ENCODE measurements at places on chromosomes 1 and 21.
A peak's percentile ranks its signal among the peaks of the same experiment; 100 is the strongest.

DNA sequence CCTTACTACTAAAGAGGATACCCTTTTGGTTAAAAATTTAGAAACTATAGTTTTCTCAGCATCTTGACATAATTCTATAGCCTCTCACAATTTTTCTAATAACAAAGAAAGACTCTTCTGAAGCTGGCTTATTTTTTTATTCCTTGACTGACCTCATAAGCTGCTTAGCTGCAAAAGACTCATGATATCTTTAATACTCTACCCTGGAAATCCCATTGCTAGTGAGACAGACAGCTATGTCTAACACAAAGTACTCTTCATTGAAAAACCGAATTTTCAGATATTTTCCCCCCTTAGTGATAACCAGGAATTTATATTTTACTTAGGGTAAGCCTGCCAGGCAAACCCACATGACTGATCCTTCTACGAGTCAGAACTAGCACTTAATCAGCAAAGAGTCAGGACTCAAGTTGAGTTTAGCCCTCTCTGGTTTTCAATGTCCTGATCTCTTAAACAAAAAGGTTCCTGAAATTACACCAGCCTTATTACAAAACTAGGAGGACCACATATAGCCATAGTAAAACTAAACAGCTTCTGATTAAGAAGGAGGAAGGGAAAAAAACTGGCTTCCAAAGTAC is 56.9 kb downstream of the ENAH start:
- no peak for DNase-seq

- no peak for DNase-seq
Observed at GRCh38 chr1:8205771-8206170, 112.1 kb upstream of the SLC45A1 start.

- DNase-seq = no peak
Observed at GRCh38 chr21:46616050-46616449, 11.2 kb upstream of the S100B start.

GRCh38 chr1:29392486-29393450 is 156.4 kb downstream of the PTPRU start:
- DNase-seq = no peak

GRCh38 chr21:35864039-35864438 is 196.3 kb downstream of the SETD4 start:
- DNase-seq = no peak

- DNase-seq = no peak
Observed at GRCh38 chr1:66439031-66439740, 94.8 kb upstream of the SGIP1 start.

- no peak for DNase-seq
Observed at GRCh38 chr1:102837551-102837950, 270.8 kb downstream of the COL11A1 start.

GRCh38 chr1:20753589-20753988 is 21.1 kb upstream of the SH2D5 start:
- DNase-seq = no peak

DNA sequence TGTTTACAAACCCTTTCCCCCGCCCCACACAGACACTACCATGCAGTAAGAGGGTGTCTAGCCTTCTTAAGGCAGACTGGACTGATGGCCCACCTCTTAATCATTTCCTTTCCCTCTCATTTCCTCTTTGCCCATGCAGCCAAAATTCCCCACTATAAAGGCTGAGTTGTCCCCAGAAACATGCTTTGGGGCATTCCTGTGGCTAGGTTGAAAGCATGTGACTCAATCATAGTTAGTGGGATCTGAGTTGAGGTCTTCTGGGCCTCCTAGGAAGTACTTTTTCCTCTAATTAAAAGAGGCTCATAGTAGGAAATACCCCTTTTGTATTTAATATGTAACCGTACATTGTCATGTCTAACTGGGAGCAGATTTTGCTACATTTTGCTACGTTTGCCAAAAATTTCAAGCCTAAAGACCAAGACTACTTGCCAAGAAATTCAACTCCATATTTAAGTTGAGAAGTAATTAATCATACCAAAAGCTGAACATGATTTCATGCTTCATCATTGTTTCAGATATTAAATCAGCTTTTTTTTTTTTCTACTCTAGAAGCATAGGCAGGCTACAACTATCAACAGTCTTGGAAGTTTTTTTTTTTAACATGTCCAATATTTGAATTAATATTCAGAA is 174.7 kb downstream of the ADGRL4 start:
- no peak for DNase-seq

DNA sequence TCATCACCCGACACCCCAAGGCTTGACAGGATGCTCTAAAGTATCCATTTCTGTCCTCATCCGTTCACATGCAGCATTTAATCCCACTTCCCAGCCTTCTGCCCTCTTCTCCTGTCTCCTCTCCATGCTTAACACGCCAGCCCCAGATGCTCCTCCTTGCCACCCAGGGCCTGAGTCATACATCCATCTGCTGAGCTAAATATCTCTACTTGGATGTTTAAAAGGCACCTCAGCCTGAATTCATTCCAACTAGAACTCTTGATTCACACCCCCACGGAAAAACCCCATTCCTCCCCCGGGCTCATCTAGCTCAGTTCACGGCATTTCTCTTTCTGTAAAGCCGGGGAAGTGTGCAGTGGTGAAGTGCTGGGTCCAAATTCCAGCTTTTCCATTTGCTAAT is 27.7 kb downstream of the TEX35 start:
- no peak for DNase-seq

DNA sequence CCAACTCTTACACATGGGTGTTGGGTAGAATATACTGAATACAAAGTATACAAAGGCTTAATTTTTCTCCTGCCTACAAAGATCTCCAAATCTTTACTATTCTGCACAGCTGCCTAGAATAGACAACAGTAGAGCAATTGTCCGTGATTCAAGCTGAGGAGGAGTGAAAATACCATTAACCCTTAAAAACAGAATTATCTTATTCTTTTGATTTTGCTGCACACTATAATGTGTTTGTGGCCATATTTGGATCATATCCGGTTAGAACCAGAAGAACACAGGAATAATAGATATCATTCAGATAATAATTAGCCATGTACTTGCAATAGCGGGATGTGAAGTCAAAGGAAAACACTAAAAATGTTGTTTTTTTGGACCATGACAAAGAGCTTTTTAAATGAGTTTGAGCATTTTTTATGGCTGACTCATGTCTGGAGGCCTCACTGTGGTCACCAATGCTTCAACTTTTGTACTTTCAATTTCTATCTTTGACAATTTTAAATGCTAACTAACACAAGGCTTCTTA is 197.6 kb upstream of the FOXD3 start:
- no peak for DNase-seq

DNA sequence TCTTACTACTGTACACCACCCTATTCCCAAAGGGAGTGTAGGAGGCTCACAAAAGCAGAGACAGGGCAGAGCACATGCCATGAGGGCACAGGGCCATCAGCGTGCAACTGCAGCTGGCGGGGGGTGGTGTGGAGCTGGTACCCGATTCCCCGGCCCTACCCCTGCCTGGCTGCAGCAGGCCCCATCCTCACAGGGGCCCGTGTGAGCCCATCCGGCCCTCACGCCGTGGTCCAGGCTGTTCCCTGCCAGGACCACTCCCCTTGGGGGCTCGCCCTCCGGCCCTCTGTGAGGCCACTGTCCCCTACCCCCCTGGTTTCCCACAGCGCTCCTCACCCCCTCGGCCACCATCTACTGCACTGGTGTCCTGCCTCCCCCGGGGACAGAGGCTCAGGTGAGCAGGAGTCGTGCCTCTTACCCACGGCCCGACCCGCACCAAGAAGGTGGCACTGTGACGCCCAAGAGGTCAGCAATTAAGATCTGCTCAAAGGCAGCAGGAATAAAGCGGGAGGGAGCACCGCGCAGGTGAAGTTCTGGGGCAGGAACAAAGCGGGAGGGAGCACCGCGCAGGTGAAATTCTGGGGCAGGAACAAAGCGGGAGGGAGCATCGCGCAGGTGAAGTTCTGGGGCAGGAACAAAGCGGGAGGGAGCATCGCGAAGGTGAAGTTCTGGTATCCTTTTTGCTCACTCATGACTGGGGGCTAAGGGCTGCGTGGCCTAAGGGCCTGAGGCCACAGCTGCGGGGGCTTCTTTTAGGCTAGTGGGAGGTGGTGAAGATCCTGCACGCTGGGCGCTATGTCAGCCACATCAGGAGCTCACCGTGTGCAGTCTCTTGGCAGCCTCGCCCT is 3.9 kb downstream of the POFUT2 start:
- no peak for DNase-seq

DNA sequence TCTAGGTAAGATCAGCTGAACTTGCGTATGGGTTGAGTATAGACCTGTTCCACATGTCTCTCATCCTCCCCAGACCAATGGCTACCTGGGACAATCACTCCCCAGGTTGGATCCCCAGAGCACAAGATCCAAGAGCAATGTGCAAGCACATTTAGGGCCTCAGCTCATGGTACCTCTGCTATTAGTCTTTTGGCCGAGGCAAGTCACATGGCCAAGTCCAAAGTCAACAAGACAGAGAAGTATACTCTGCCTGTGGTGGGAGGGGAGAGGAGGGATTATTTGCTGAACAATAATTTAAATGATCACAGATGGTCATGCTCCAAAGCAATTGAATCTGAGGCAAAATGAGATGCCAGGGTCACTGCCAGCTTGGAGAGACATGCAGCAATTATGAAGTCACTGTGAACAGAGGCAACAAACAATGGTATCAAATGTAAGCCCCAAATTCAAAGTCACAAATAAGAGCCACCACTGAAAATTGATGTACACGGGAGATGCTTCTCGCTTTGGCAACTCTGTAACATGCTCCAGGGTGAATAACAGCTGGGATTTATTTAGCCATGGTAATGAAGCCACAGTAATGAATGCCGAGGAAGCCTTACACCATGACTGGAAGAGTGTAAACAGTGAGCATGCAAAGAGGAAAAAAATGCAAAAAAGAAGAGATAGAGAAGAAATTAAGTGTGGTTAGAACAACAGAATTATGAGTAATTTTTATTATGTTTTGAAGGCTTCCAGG is 149.1 kb downstream of the ZNF281 start:
- no peak for DNase-seq

DNA sequence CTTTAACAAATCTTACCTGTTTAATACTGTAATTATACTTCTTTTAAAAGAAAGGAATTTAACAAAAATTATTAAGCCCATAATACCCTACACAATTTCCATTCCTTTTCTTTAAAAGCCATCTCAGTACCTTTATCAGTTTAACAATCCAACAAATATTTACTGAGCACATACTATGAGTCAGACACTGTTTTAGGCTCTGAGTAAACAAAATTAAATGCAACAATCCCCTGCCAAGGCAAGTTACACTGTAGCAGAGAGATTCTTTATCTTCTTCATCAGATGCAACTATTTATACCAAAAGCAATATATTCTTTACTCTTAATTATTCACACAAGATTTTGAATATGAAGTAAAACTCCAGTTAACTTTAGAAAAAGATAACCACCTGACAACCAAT is 12.0 kb downstream of the DENND1B start:
- no peak for DNase-seq

DNA sequence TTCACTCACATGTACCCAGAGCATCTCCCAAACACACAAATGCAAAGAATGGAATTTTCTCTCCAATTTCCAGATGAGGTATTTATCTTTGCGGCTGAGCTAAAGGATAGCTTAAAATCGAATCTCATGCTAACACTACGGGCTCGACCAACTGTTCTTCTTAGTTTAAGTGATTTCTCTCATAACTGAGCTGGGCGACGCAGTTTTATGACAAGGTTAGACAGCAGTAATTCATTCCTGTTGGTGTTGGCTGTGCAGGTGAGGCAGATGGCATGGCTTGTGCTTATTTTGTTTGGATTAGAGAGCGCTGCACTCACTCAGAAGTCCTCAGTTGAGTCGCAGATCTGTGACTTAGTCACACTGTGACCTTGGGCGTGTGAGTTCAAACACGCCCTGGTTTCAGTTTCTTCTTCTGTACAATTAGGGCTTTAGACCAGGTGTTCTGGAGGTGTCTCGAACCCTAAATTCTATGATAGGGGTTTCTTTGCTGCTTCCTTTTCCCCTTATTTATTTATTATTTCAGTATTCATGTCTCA is 41.5 kb upstream of the MRPS6 start:
- DNase-seq = no peak

- DNase-seq = peak; percentile 57
Observed at GRCh38 chr1:201885531-201886075, 3.1 kb upstream of the SHISA4 start.

DNA sequence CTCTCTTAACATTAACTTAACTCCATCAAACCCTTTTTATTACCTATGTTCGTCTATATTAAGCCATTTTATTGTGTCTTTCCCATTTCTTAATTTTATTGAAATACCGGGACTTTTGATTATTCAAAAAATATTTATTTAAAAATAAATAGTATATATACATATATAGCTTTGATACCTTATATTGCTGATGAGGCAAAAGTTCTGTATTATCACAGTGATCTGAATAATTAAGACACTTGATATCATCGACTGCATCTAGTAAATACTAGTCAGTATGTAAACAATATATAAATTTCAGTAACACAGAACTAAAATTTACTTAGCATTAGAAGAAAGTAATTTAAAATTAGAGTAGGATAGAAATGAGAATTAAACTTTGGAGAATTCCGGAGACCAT is 22.0 kb downstream of the TTLL7 start:
- no peak for DNase-seq

DNA sequence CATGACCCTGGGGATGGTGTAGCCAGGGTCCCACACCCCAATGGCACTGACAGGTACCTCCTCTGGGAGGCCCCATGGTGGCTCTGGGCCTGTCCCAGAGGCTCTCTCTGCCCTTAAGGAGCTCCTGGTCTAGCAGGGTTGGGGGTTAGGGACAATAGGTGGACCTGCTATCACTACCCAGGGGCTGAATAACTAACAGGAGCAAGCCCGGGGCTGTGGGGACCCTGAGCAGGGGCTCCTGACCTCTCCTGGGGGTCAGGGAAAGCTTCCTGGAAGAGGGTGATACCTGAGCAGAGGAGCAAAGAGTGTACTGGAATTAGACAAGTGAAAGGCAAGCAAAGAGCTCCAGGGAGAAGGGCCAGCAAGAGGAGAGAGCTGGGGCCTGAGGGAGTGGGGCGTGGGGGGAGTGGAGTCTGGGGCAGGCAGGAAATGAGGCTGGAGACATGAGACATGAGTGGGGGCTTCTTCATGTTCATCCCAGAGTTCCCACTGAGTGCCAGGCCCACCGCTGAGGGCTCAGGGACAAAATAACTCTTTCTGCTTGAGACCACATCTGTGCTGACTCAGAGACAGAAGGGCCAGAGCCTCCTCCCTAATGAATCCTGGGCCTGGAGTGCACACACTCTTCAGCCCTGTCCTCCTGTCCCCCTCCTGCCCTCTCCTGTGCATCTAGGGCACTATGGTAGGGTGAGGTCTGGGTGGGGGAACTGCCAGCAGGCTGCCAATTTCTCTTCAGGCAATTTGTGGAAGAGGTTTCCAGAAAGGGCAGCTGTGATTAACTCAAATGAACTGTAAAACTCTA is 517.6 kb downstream of the PTPRU start:
- peak; percentile 9 for DNase-seq

DNA sequence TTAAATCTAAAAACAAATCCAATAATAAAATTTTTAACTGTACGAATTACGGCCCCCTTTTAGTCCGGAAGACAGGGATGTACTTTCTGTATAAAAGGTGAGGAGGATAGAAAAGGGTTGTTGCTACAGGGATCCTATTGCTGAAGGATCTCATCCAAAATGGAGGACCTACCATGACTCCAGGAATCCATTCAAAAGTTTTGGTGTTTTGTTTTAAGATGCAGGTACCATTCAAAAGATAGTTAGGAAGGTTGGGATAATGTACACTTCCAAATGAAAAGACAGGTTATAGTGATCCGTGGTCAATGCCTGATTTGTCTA is 1.3 kb upstream of the ENAH start:
- no peak for DNase-seq

GRCh38 chr1:48250572-48250971 is 28.1 kb downstream of the SLC5A9 start:
- DNase-seq = no peak

GRCh38 chr1:153549741-153550397 is 811 bp upstream of the S100A3 start:
- no peak for DNase-seq

All from H7 (cell line).